Thyroid gland (tissue), 4 donors: ENCODE measurements at places on chromosomes 16 and 17.

DNA sequence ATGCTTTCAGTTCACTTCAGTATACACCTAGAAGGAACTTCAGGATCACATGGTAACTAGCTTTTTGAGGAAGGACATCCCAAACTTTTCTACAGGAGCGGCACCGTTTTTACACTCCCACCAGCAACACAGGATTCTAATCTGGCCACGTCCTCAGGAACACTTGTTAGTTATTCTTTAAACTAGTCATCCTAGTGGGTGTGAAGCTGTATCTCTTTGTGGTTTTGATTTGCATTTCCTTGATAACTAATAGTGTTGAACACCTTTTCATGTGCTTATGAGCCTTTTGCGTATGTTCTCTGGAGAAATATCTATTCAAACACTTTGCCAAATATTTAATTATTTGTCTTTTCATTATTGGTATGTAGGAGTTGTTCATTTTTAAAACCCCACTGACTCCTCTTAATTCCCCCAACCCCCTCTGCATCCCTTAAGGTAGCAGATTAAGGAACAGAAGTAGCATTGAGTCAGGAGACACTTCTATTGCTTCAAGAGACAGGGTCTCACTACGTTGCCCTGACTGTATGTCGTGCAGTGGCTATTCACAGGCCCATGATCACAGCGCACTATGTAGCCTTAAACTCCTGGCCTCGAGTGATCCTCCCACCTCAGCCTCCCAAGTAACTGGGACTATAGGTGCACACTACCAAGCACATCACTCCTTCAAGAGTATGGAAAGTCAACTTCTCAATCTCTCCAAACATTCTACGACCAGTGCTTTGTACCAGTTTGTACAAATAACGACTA lies 25.4 kb downstream of the YWHAE start:
- no peak overlapping the region for H3K4me3 ChIP-seq
- no peaks in the 10 kb centered on the region for H3K36me3 ChIP-seq
- H3K27ac ChIP-seq, result no peak overlapping the region
- no peak for DNase-seq

- H3K27me3 ChIP-seq, result no peaks in the 10 kb centered on the region
- no peak overlapping the region for H3K4me3 ChIP-seq
- DNase-seq, result no peak
- no peak overlapping the region for H3K27ac ChIP-seq
- no peaks in the 10 kb centered on the region for H3K36me3 ChIP-seq
- H3K4me1 ChIP-seq, result no peaks in the 10 kb centered on the region
Observed at GRCh38 chr17:33438139-33438538, 145.0 kb upstream of the ASIC2 start.

GRCh38 chr16:12199524-12199923 lies 223.0 kb downstream of the SNX29 start:
- no peak overlapping the region for H3K27ac ChIP-seq
- no peaks in the 10 kb centered on the region for H3K27me3 ChIP-seq
- no peaks in the 10 kb centered on the region for H3K36me3 ChIP-seq
- H3K4me1 ChIP-seq, result peaks cover 31% of the 10 kb centered on the region
- DNase-seq, result no peak

DNA sequence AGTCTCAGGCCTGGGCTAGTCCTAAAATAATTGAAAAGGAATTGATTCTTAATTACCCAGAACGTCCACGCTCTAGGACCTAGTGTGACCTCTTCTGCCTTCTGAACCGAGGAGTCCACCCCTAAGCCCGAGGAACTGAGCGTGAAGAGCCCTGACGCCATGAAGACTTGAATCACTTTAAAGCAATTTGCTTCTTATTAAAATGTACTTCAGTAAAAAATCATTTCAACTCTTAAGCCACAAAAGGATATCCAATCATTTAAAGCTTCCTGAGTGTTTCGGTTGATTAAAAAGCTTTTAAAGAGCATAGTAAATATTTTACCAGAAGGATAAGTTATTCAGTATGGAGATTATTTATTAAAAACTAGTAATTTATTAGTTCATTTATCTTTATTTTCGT lies 11.6 kb downstream of the HSBP1 start:
- no peak overlapping the region for H3K4me3 ChIP-seq
- peaks cover 4% of the 10 kb centered on the region for H3K4me1 ChIP-seq
- H3K27me3 ChIP-seq, result no peaks in the 10 kb centered on the region
- no peak for DNase-seq
- no peak overlapping the region for H3K27ac ChIP-seq

DNA sequence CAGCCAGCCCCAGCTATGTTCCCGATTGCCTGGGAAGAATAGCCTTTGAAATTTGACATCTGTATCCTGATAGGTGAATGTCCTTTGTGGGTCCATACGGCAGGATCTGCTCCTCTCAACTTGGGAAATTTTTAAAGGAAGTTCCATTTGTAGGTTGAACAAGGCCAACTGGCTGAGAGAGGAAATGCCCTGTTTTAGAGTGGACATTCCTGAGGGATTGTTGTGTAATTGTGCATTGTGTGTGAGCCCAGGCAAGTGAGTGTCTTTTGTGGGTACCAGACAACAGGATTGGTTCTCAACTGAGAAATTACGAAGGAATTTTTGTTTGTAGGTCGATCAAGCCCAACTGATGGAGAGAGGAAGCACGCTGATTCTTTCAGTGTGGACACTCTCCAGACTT lies 2.6 kb upstream of the CPHXL2 start:
- no peak overlapping the region for H3K27ac ChIP-seq
- no peaks in the 10 kb centered on the region for H3K27me3 ChIP-seq
- no peak overlapping the region for H3K4me3 ChIP-seq
- no peaks in the 10 kb centered on the region for H3K4me1 ChIP-seq
- no peak for DNase-seq
